Stimulated activated CD8-positive, alpha-beta memory T cell treated with anti-CD3 and anti-CD28 coated beads, Interleukin-7, amount 100 ng/mL, for 24 hours (primary cell): ENCODE measurements at places on chromosomes 3 and 15.

DNA sequence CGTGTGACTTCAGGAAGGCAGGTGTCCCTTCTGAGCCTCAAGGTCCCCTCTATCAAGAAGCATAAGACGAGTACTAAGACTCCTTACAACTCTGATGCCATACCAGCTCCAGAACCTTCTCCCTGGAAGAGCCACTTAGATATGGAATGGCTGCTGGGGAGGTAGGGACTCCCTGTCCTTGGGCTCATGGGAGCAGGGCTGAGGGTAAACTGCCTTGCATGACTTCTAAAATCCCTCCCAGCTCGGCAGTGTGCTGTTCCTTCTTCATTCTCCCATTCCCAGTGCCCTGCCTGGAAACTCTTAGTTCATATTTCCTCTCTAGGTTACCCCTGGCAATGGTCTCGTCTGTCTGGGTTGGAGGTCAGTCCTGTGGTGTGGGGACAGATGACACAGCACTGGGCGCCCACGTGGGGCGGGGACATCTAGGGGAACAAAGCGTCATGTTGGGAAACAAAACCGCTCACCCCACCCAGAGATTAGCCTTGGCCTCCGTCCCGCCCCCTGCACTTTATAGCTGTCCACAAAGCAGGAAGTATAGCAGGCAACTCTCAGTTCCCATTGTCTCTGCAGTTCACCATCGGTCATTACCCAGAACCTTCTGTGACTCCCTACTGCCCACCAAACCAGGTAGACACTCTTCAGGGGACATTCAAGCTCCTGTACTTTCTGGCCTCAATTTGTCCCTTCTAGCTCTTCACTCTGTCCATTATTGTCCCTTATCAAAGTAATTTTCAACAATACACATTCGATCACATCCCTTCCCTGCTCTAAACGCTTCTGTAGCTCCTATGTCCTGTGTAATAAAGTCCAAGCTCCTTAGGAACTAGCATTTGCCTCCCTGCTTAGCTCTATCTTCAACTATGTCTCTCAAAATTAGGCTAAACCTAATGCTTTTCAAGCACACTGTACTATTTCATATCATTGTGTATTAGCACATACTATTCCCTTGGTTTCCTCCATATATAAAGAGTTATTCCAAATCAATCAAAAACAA is 73.8 kb downstream of the IQSEC1 start:
- no peak for DNase-seq

DNA sequence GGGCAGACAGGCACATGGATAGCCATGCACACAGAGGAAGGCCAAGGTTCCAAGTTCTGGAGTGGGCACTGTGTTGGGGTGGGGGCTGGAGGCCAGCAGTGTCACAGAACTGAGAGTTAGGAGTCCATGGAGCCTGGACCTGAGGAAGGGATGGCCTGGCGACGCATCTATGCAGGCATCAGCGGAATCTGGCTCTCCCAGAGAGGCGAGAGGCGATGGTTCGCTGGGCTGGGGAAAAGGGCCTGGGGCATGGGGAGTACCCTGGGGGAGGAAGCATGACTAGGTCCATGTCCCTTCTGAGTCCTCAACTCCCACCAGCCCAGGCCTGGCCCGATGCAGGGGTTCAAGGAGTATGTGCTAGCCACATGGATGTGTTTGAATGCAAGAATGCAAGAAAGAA is 192.8 kb upstream of the LINGO1 start:
- no peak for DNase-seq

GRCh38 chr3:167113035-167113830 is 266.9 kb downstream of the ZBBX start:
- no peak for DNase-seq

DNA sequence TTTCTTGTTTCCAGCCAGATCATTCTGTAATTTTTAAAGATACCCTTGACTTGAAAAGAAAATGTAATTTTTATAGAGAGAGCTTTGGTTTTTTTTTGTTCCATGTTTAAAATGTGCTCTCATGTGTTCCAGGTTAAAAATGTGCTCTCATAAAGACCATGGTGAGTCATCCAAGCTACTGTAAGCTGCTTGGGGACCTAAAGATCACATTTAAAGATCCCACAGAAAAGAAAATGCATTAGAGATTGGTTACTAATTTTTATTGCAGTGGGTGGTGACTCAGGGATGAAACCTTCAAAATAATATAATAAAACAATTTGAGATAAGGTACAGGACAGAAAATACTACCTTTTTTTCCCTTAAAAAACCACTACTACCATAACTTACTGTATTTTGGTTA is 11.0 kb downstream of the TCF12 start:
- DNase-seq, result no peak

DNA sequence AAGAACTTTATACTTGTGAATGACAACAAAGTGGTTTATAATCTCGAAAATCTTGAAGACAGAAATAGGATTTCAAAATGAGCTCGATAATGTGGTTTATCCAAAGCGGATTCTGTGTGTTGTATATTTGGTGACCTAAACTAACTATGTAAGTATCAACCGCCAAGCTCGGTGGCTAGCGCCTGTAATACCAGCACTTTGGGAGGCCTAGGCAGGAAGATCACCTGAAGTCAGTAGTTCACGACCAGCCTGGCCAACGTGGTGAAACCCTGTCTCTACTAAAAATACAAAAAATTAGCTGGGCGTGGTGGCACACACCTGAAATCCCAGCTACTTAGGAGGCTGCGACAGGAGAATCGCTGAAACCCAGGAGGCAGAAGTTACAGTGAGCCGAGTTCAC is 2.2 kb downstream of the ATP13A3 start:
- no peak for DNase-seq

GRCh38 chr15:26521691-26522198 is 251.1 kb downstream of the GABRB3 start:
- no peak for DNase-seq

DNA sequence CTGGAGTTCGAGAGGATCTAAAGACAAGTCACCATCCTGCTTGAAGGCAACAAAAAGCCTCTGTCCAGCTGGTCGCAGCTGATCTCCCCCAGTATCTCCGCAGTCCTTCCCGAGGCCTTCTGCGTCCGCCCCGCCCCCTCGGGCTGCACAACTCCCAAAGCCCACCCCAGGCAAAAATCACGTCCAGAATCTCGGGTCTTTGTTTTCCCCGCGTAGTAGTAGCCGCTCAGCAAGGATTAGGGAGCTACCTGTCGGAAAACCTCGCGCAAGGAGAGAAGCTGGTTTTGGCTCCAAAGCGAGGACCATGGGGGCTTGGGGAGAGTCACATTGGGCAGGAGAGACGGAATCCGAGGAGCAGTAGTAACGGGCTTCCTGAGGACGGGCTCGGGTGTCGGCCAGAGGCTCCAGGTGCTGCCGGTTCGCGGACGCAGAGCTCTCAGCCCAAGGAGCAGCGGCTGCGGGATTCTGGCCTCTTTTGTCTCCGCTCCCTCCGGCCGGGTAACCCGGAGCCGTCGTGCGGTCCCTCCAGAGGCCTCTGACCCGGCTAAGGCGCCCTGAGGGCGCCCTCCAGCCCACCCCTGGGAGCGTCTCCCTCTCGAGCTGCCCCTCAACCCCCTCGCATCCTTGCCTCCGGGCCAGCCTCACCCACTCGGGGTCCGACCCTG is 401 bp downstream of the ZSCAN29 start:
- DNase-seq, result no peak

DNA sequence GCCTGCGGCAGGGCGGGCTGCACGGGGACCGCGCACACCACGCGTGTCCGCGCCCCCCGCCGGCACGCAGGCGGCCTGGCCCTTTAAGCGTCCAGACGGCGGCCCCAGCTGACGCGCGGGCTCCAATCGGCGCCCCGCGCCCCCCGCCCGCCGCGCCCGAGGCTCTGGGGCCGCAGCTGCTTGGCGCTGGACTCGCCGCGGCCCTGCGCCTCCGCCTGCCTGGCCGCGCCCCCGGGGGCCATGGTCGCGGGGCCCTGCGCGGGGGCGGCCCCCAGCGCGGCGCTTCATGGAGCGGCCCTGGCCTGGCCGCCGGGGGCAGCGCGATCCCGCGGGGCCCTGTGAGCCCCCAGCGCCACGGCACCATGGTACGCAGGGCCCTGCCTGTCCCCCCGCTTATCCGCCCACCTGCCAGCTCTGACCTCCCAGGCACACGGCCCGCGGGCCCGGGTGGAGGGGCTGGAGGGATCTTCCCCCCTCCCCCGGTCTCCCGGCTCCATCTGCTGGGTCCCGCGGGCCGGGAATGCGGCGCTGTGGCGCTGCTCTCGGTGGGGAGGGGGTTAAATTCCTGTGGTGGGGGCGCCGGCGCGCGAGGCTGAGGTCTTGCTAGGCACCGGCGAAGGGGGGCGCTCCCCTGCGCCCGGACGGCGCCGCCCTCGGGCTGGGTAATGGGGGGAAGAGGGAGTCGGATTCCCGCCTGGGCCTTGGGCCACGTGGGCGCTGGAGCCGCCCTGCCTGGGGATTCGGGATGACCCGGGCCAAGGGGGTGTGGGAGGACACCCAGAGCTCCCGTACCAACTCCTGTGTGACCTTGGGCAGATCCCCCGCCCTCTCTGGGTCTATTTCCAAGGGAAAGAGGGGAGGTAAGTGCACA is 1.1 kb downstream of the ZBTB47 start:
- no peak for DNase-seq

GRCh38 chr3:151775314-151776258 is 38.3 kb upstream of the AADAC start:
- DNase-seq, result no peak

- no peak for DNase-seq
Measured at GRCh38 chr15:89649013-89649625, 6.1 kb downstream of the KIF7 start.

DNA sequence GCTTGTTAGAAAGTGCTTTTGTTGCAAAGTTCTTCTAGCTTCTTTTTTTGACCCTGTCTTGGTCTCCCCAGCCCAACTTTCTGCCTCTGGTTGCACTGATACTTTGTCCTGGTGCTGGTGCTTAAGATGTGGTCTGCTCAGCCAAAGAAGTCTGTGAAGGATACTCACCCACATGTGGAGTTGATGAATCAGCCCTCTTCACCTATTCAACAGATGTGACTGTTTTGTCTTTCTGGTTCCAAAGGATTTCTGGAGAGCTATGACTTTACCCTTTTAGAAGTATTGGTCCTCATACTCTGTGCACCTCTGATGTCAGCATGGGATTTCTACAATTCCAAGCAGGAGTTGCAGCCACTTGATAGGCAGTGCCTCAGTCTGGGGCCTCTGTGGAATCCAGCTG is 84.1 kb downstream of the PCCB start:
- no peak for DNase-seq

DNA sequence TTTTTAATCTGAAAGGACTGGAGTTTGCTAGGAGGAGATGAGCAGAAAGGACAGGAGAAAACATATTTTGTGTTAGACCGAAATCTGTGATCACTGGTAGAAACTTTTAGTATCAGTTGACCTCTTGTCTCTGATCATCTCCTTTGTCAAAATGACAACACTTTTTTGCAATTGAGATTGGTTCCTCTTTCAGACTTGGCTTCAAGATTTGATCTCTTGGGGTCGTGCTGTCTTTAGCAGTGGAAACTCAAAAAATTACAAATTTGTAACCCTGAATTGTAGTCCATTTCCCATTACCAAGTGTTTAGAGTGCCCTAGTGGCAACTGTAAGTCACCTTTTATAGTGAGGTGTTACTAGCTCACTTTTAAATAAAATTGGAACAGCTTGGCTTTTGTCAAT is 107.4 kb downstream of the KLHL25 start:
- no peak for DNase-seq

DNA sequence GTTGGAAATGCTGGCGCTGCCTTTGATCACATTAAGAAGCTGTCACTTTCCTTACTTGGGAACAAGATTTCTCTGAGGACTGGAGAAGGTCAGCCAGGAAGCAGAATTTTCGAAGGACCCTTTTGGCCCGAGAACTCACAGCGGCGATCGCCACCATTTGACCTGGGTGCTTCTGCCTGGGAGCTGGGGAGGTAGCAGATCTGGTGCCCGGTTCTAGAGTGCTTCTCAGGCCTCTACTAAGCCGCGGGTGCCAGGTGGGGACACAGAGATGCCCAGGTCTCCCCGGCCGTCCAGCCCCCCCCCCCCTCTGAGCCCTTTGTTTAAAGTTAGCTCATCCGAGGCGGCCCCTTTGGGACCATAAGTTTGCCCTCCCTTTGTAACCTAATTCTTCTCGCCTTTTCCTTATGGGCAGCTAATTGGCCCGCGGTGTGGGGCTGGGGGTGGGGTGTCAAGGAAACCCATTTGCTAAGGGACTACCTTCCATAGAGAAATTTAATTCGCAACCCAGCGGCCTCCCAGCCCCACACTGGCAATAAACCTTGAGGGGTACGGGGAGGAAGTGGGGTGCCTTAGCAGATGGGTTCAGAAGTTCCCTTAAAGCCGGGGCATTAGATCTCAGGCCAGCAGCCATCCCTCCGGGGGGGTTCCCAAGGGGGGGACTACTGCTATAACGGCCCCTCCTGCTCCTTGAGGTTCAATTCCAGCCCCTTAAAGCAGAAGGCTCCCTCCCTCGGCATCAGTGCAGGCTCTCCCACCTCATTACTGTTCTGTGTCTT is 1.9 kb downstream of the GATA2 start:
- DNase-seq, result no peak

DNA sequence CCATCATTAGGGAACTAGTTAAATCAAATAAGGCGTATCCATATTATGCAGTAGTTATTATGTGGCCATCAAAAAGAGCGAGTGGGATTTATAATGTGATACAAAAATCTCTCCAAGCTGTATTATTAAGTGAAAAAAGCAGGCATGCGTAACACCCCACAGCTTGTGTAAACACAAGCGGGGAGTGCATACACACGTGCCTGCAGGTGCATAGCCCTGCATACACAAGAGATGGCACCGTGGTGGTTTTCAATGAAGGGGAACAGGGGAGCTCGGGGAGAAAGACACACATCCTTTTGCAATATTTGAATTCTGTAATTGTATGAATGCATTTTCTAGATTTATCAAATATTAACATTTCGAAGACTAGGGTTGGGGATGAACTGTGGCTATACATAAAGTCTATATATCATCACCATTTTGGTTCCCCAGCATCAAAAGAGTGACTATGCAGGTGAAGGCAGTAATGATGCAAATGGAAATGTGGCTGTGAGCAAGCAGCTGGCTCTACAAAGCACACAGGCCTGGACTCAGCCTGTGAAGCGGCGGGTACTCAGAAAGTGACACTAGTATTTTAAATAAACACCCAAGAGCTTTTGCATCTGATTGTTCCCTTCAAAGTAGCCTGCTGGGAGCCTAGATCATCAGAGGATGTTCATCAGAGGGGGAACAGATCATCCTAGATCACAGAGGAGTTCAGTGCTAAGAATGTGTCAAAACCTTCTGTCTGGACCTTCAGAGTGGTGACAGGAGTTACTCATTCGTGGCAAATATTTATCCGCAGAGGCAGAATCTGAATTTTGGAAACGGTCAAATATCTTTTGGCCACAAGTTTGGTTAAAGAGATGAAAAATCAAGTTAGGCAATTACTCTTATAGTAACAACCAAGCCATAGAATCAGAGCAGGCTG is 9.4 kb upstream of the KIF7 start:
- DNase-seq, result no peak
